ENCODE measurements at places on chromosomes 6 and 20.

- DNase-seq, result no peak
These were observed 184.9 kb upstream of the LAMP5 start for GRCh38 chr20:9329355-9330101.

DNA sequence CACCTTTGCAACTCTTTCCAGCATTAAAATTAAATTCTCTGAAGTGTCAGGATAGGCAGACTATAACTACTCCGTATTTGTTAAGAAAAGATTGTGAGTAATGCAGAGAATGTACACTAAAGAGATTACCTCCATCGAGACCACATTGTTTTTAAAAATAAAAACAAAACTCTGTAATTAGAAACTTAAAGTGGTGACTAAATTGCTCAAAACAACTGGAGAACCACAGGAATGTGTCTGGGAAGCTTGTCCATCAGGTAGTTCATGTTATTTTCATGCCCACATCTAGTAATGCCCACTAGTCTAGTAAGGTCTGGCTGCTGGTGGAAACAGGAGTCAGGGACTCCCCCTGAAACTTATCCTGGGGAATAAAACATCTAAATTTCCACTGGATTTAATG, 103.0 kb upstream of the FOXQ1 start:
- no peak for DNase-seq

- no peak for DNase-seq
These were observed 6.3 kb downstream of the ACOT8 start for GRCh38 chr20:45850926-45851325.

DNA sequence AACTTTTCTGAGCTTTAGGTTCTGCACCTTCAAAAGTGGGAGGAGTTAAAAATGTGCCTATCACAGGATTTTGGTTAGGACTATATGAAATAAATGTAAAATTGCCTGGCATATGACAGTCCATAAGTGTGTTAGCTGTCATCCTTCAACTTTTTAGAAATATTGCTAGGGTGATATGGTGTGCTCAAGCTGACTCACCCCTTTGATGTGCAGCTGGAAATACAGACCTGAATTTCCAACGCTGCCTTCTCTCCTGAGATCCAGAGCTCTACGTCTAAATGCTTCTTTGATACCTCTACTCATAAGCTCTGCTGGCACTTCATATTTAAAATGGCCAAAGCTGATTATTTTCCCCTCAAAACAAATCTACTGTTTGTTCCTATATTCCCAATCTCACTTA, 2.7 kb downstream of the SLC35B3 start:
- DNase-seq, result no peak

DNA sequence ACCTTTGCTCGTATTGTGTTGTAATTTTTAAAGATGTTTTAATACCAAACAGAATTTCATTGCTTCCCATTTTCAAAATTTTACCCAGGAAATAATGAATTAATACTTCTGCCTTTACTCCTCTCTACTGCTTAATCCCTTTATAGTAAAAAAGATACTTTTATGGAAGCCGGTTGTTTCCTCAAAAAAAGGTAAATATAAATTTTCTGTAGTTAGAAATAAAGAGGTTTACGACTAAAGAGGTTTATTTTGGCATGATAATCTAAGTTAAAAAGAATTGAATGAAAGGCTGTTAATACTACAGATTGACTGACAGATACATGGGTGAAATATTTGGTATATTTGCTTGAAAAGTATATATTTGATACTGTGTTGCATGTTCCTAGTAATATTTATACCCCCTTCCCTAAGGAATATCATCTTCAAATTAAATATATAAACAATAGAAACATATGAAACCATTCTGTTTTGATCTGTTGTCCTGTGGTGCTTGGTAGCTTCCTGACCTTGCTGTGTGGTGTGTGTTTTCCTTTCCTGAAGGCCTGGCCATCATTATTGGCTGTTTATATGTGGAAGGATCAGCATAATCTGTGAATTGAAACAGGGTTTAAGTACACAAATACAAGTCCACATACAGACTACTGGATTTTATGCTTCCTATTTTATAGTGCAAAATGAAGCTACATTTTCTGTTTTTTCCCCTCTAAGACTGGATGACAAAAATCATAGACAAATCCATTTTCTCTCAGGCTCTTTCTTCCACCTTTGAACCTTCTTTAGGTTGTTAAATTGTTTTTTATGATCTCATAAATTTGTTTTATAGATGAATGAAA, 2.3 kb downstream of the LIN28B start:
- DNase-seq, result no peak

- no peak for DNase-seq
These were observed 72.3 kb upstream of the IFNGR1 start for GRCh38 chr6:137291441-137291840.

GRCh38 chr6:7147051-7147671, 39.4 kb downstream of the RREB1 start:
- no peak for DNase-seq

All from CD8-positive, alpha-beta T cell (primary cell).